Umbilical cord (tissue), 2 donors: ENCODE measurements at places on chromosomes 11 and 22. TPM values are rescaled to one million over a fixed set of nuclear protein-coding genes. Genes with fewer than 3 reads are reported as not detected.

PKP3 gene
- total RNA-seq = 36.6 TPM

TRIM49C gene
- 1.9 TPM for total RNA-seq

MMP12 gene
- total RNA-seq = 1.4 TPM

RBMXL2 gene
- 1.4 TPM for total RNA-seq

GAL gene
- total RNA-seq = not detected

CASP5 gene
- not detected for total RNA-seq

KCNK4 gene
- 3.6 TPM for total RNA-seq

CHKB gene
- total RNA-seq = 14.2 TPM

GRCh38 chr11:86978247-86978646 is 23.1 kb upstream of the FZD4 start:
- DNase-seq = no peak

DNA sequence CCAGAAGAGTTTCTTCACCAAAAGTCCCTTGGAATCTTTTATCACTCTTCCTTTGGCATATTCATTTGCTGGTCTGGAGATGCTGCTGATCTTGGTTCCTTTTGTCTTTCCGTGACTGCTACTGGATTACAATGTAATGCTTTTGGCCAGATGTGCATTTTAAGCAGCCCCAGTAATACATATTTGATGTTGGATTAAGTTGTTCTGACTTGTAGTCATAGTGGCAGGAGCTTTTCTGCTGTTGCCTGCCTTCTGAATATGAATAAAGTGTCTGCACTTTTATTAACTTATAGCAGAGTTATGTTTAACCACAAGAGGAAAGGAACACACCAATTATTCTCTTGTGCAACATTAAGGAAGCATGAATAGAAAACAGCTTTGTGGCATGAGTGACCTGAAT is 360.0 kb upstream of the DDI1 start:
- DNase-seq = no peak

- peak; percentile 73 for DNase-seq
Measured at GRCh38 chr11:36233204-36233603, 56.0 kb downstream of the COMMD9 start.

DNA sequence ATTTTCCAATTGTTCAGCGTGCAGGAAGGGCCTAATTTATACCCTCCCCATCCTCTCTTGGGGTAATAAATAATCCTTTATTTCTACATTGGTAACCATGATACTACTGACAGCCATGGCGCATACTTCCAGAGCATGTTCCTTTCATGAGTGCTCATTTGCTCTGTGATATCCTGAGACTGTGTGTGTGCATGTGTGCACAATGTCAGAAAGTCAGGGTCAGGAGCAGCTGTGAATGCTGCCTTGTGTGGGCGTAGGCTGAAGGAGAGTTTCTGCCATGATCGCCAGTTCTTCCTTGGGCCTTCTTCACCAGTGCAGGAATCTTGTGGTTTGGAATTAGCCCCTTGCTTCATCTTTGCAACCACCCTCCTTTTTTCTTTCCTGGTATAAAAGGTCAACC is 10.2 kb downstream of the TUBA8 start:
- DNase-seq = no peak

- no peak for DNase-seq
Measured at GRCh38 chr11:111966678-111967077, 29.5 kb downstream of the DIXDC1 start.

- no peak for DNase-seq
Measured at GRCh38 chr11:65404638-65405339, 17.8 kb upstream of the NEAT1 start.

GRCh38 chr11:122204206-122204605 is 88.2 kb upstream of the BLID start:
- no peak for DNase-seq

DNA sequence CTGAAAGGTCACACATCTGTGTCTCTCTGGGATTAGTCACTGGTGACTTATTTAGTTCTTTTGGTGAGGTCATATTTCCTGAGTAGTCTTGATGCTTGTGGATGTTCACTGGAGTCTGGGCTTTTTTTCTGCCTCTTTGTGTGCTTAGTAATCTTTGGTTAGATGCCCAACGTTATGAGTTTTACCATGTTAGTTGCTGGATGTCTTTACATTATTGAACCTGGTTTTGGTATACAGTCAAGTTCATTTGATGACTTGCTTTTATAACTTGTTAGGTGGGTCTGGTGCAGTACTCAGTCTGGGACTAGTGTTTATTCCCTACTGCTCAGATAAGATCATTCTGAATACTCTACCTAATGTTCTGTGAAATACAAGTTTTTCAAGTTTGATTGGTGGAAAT is 26.2 kb upstream of the SLC37A2 start:
- DNase-seq = no peak

- no peak for DNase-seq
Measured at GRCh38 chr11:37497326-37497725, 899.3 kb upstream of the RAG2 start.

DNA sequence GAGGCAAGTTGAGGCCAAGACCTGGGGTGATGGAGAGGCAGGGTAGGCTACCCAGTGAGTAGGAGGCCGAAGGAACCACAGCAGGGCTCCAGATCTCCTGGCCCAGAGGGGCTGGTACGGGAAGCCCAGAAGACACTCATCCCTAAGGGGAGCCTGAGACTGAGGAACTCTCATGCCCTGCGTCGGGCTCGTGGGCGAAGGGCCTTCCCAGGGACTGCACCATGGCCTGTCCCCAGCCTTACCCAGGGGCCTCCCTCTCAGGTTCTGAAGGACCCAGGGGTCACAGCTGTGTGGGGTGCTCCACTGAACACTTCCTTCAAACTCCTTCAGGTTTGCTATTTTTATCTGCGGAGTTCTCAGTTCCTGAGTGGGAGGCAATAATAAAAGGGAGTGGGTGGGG is 15.8 kb upstream of the SYT12 start:
- no peak for DNase-seq

DNA sequence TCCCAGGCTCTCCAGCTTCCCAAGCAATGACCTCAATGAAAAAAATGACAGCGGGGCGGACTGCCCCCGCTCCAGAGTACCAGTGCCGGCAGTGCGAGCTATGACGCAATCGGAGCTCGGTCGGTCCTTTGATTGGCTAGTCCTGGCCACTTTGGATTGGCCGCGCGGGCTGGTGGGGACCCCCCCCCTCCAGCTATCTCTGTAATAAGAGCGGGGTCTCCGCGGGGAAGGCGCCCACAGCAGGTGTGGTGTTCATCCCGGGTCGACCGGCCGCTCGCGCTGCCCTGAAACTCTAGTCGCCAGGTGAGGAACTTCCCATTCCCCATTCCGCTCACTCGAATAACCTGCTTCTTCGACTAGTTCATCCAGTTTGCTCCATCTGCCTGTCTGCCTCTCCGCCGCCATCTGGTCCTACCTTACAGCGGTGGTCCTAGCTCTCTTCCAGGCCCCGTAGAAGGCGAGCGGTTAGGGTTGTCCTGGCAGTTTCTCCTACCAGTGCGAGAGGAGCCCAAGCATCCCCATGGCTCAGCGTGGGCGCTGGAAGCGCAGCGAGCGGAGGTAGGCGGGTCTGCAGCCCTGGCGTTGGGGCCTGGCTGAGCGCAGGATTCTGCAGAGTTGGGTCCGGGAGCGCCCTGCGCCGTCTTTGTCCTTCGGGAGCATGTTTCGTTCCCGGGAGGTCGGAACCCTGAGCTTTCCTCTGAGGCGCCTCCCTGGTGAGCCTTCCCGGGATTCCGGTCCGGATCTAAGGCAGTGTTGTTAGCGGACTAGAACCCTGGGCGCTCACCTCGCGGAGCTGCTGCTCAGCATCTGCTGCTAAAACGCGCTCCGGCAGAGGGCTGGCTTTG is at the start of gene CALCB:
Gene CALCB, plus strand, starts transcription at position 233 of the 845 bp plus-strand sequence. CDS start 1,126 bp downstream, outside the sequence.
- peak; percentile 12 for DNase-seq

DNA sequence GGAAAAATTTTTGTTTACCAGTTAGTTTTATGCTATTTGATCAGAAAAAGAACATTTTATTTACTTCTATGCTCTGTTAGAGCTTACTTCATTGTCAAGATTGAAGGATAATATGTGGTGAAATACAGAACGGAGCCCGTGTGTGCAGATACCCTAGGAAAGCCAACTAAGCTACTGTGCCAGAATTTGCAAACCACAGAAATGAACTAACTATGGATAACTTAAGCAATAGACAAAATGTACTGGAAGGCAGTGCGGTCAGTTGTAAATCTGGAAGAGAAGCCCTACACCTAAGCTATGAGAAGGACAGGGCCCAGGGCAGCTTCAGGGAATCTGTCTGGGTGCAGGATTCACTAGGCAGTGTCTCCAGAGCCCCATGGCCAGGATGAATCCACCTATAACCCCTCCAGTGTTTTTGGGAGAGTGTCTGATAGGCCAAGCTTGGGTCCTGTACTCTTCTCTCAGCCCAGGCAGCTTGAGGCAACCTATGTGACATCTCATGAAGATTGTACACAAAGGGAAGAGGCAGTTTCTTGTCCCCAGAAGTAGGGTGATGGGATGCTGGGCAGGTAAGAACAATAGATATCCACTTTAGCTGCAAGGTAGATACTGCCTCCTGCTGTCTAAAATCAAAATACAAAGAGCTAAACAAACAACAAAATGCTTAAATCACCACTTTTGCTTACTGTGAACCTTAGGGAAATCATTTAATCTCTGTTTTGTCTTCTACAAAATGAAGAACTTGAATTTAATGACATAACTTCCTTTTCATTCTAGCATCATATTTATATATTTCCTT is 12.1 kb downstream of the MMP7 start:
- peak; percentile 69 for DNase-seq

- no peak for DNase-seq
Measured at GRCh38 chr22:25823276-25823675, 81.3 kb downstream of the MYO18B start.

DNA sequence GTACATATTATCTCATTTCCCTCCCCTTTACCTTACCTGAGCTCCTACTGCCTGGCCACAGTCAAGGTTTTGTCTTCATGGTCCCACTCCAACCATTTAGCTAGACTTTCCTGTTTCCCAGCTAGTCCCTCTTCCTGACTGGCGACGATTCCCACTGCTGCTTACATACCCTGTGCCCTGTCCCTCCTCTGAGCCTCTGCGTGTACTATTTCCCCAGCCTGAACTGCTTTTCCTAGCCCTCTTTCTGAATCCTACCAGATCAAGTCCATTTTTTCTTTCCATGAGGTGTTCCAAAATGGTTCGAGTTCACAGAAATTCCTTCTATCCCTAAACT is 23.4 kb downstream of the MRPL16 start:
- DNase-seq = no peak

- DNase-seq = peak; percentile 74
Measured at GRCh38 chr11:86999859-87000753, 37.6 kb upstream of the TMEM135 start.

DNA sequence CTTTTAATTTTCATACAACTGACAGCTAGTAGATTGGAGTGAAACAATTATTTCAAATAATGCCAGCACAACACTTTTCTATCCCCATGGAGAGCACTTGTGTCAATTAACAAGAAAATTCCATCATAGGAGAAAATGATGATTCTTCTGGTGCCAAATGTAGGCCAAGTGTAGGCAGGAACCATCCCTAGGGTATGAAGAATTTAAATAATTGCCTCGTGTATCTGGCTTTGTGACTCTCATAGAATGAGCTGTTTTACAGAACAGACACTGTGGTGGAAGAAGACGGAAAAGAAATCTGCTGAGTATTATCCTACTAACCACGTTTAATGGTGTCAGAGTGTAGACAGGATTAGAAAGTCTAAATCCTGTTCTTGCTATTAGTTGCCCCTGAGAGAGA is 1542.2 kb downstream of the LRRC4C start:
- DNase-seq = no peak

GRCh38 chr11:30501744-30502143 is 84.4 kb downstream of the MPPED2 start:
- no peak for DNase-seq
